Calu3 (cell line): ENCODE measurements at places on chromosomes 1 and 21. TPM values are rescaled to one million over a fixed set of nuclear protein-coding genes. Genes with fewer than 3 reads are reported as not detected.

KIF26B gene
- 0.86 and 1.1 TPM in 2 replicates for total RNA-seq

LCE2A gene
- not detected in 2 replicates for total RNA-seq

- no peaks in the 10 kb centered on the region for H3K4me1 ChIP-seq
- no peak overlapping the region for H3K4me3 ChIP-seq
- peak; percentile 51 for DNase-seq
- no peaks in the 10 kb centered on the region for H3K27me3 ChIP-seq
Measured at GRCh38 chr1:7752512-7753417, 18.3 kb upstream of the VAMP3 start.

DNA sequence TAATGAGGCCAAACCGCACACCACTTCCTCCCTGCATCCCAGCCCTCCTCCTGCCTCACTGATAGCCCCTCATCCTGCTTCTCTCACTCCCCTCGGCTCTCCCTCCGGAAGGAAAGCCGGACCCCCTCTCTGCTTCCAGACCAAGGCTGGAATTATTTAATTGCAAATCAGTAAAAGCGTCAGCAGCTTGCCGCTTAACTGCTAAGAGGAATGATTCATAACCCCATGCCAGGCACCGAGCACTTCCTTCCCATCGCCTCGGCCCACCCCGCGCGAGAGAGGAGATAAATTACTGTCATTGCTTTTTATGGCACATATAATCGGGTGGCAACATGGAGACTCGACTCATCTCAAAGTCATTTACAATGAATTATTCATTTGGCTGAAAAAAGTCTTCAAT, 77.3 kb downstream of the UBIAD1 start:
- H3K27me3 ChIP-seq, result peaks cover 38% of the 10 kb centered on the region
- no peak overlapping the region for H3K27ac ChIP-seq
- H3K36me3 ChIP-seq, result no peaks in the 10 kb centered on the region
- no peak overlapping the region for H3K4me3 ChIP-seq
- H3K4me1 ChIP-seq, result no peaks in the 10 kb centered on the region
- no peak for DNase-seq
